ENCODE measurements at places on chromosomes 12 and 14.
A peak's percentile ranks its signal among the peaks of the same experiment; 100 is the strongest.

GRCh38 chr12:108531929-108532848 is 17.1 kb downstream of the FICD start:
- no peak for DNase-seq

- DNase-seq: no peak
These were observed 79.0 kb downstream of the ANO6 start for GRCh38 chr12:45294906-45295305.

DNA sequence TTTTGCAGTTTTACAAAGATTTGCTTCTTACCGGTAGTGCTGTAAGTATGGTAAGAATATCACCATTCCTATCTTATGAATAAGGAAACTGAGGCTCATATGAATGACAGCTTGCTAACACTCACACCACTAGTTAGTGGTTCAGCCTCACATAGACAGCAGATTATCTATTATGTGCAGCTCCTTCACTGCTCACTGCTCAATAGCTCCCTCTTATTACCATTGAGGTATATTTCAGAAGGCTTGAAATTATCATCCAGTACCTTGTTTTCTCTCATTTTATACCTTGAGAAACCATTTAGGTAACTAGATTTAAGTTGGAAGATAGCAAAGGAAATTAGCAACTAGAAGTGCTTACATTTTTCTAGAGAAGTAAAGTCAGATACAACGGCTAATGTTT is 15.5 kb downstream of the RIC8B start:
- DNase-seq: no peak

DNA sequence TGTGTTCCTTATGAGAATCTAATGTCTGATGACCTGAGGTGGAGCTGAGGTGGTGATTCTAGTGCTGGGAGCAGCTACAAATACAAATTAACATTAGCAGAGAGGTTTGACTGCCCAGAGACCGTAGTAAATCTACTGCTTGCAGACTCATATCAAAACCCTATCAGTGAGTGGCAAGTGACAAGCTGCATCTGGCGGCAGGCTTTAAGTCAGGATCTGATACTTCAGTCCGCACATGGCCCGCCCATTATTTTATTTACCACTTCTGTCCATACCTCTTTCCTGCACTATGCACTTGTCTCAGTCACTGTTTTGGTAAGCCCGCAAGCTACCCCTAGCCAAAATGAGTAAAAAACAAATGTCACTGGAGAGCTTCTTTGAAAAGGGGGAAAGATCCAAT is 11.4 kb downstream of the CEP128 start:
- no peak for DNase-seq

- DNase-seq: no peak
These were observed 266.4 kb downstream of the KCNH5 start for GRCh38 chr14:62778852-62779251.

- no peak for DNase-seq
These were observed 114.8 kb upstream of the FUT8 start for GRCh38 chr14:65297744-65298143.

GRCh38 chr14:59120921-59121320 is 67.5 kb upstream of the DAAM1 start:
- DNase-seq: no peak

GRCh38 chr12:90959538-90960139 is 4.7 kb upstream of the CCER1 start:
- no peak for DNase-seq

DNA sequence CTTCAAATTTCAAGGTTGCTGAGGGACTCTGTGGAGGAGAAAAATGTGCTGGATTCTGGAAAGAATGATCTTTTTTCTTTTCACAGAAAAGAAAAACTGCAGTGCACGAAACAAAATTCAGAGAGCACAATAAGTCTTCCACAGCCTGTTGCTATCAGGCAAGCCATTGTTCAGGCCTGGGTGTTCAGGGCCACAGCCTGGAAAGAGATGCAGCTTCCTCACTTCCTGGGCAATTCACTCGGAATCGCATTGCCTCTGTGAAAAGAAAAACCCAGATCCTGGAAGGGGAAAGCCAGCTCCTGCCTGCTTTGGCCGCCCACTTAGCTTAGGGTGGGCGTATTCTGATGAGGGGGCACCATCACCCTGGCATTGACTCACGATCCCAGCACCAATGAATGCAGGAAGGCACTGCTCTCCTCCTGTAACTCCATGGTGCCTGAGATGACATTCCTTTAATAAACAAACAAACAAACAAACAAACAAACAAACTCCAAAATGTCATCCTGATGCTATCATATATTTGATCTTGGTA is 863.9 kb downstream of the BCL11B start:
- DNase-seq: no peak

GRCh38 chr14:99589031-99589441 is 15.0 kb downstream of the CCDC85C start:
- no peak for DNase-seq

GRCh38 chr12:76556368-76556767 is 3.2 kb downstream of the OSBPL8 start:
- no peak for DNase-seq

GRCh38 chr12:131672941-131673887 is 37.7 kb upstream of the SFSWAP start:
- DNase-seq: no peak

- DNase-seq: no peak
These were observed 196.0 kb downstream of the DUSP6 start for GRCh38 chr12:89156340-89156739.

- DNase-seq: no peak
These were observed 275.9 kb downstream of the FBXL14 start for GRCh38 chr12:1318327-1319031.

GRCh38 chr12:123139926-123140675 is 10.8 kb downstream of the PITPNM2 start:
- DNase-seq: no peak

- peak; percentile 31 for DNase-seq
These were observed 1.8 kb downstream of the ULK1 start for GRCh38 chr12:131896080-131896810.

GRCh38 chr12:104226672-104227071 is 11.1 kb downstream of the TXNRD1 start:
- DNase-seq: no peak

- DNase-seq: no peak
These were observed 218.0 kb upstream of the RGS6 start for GRCh38 chr14:71714225-71714624.

- peak; percentile 87 for DNase-seq
These were observed 717 bp downstream of the UBC start for GRCh38 chr12:124913474-124914391.

- no peak for DNase-seq
These were observed 1.4 kb upstream of the WSCD2 start for GRCh38 chr12:108127654-108128053.

DNA sequence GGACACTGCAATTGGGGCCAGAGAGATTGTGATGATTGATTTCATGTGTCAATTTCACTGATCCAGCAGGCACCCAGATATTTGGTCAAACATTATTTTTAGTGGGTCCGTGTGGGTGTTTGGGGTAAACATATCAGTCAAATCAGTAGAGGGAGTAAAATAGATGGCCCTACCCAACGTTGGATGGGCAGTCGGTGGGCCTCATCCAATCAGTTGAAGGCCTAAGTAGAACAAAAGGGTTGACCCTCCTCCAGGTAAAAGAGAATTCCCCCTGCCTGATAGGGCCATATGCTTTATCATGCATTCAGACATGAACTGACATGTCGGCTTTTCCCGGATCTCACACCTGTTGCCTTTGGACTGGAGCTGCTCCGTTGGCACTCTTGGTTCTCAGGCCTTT is 195.1 kb upstream of the CAND1 start:
- DNase-seq: no peak

GRCh38 chr14:34678306-34678705 is 36.1 kb downstream of the CFL2 start:
- DNase-seq: no peak

GRCh38 chr14:35202195-35202594 is 79.8 kb downstream of the PRORP start:
- no peak for DNase-seq

All from stimulated activated CD8-positive, alpha-beta memory T cell treated with anti-CD3 and anti-CD28 coated beads, Interleukin-4, amount 100 ng/mL, for 1 hour (primary cell).